ENCODE measurements at places on chromosomes 4 and X.

- no peak for DNase-seq
Observed at GRCh38 chr4:31995943-31996901, 1276.1 kb downstream of the PCDH7 start.

GRCh38 chr4:184250795-184251669 is 33.4 kb upstream of the ENPP6 start:
- DNase-seq: no peak

DNA sequence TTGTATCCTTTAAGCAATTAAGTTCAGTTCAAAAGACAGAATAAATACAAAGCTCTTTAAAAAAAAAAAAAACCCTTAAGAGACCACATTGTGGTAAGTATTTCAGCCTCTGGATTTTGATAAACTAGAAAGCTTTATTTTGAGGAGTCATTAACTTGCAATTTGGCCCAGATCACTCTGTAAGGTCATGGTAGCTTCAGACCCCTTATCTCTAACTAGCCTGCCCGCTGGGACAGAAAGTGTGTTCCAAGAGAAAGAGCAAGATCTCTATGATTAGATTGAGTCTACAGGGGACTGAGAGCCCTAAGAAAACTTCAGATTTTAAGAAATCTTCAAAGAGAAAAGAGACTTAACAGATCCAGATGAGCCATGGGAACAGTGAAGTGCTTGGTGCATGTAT is 45.6 kb downstream of the GALNT7 start:
- DNase-seq: no peak

DNA sequence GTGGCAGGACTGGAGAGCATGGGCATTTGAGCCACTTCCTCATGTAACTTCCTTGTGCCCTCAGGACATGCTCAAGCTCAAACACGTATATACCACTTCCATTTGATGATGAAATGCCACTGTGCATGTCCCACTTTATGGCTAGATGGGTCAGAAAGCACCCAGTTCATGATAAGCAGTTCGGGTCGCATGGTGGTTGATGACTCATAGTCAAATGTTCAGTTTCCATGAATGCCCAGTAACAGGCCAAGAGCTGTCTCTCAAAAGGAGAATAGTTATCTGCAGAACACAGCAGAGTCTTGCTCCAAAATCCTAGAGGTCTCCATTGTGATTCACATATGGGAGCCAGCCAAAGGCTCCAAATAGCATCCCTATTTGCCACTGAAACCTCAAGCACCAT is 48.9 kb upstream of the SPIN3 start:
- no peak for DNase-seq

GRCh38 chr4:7910263-7910896 is 29.3 kb downstream of the AFAP1 start:
- DNase-seq: no peak

GRCh38 chr4:1615786-1616556 is 68.1 kb downstream of the FAM53A start:
- DNase-seq: no peak

DNA sequence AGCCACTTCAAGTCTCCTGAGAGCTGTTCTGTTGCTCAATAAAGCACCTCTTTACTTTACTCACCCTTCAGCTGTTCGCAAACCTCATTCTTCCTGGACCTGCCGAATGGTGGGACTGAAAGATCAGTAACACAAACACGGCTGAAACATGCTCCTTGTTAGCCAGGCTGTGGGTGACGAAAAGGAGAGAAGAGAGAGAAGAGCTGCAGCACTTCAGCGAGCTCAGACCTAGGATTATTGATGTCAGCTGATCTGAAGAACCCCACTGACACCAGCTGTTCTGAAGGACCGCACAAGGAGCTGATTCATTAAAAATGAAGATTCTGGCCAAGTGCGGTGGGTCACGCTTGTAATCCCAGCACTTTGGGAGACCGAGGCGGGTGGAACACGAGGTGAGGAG is 2020.0 kb upstream of the ADGRL3 start:
- no peak for DNase-seq

DNA sequence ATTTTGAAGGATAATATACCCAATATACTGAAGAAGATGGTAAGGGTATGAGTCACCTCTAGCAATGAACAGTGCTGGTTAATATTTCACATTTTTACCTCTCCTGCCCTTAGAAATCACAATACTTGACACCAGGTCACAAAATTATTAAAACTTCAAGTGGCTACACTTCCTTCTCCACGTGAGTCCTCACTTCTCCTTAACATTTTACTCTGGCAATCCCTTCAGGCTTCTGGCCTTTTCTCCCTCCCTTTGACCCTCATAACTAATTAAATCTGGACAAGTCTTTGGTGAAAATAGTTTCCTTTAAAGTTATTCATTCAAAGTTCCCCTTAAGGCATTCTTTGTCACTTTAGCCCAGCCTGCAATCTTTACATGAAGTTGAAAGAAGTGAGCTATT is 190.4 kb downstream of the UNC5C start:
- no peak for DNase-seq

- no peak for DNase-seq
Observed at GRCh38 chrX:141469469-141469868, 115.1 kb downstream of the SPANXA1 start.

GRCh38 chr4:152161676-152162330 is 374.1 kb downstream of the FBXW7 start:
- DNase-seq: no peak

DNA sequence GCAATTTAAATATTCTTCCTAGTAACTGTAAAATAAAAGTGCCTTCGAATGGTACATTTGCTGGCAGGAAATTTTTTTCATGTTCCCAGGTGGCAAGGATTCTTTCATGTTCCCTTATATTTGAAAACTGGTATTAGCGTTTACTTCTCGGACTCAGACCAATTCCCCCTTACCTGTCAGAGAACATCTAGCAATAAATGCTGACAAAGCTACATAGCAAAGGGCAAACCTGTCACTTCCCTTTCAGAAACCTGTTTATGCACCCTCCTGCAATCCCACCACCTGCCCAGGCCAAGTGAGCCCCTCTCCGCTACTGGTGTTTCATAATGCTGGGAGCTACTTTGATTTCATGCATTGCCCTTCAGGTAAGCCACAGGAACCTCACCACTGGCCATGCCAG is 98.2 kb downstream of the HPRT1 start:
- DNase-seq: no peak

- no peak for DNase-seq
Observed at GRCh38 chrX:148542481-148543255, 42.3 kb downstream of the AFF2 start.

- no peak for DNase-seq
Observed at GRCh38 chrX:113512700-113513395, 672.2 kb upstream of the AMOT start.

- no peak for DNase-seq
Observed at GRCh38 chr4:128924951-128925350, 115.5 kb downstream of the JADE1 start.
